ENCODE measurements at places on chromosomes 7 and 10.

DNA sequence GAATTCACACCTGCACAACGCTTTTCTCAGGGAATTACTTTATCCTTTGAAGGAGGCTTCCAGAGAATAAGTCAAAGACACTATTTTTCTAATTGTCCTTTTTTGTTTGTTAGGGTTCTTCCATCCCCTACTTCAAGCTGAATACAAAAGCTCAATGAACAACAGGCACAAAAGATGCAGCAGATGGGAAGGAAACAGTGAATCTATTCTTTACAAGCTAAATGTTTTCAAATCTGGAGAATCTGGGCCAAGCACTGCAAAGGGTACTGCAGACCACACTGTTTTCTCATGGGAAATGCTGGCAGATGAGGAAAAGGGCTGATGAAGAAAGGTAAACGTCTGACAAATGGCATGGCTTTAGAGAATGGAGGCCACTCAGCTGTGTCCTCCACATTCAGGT is 18.5 kb downstream of the LIPA start:
- no peak for DNase-seq

DNA sequence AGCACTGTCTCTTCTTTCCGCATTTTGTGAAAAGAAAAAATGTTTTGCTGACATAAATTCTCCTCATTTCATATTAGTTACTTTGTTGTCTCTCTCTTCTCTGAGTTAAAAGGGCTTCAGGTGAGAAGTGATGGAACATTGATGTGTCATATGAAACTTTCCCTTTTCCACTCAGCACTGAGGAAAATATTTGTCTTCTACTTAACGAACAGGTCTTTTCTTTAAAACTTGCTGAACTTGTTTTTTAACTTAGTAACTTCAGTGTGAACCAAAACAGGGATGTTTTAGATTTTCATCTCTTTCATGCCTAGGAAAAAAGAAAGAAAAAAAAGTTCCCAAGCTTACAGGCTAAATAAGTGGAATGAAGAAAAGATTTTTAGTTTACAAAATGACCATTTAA is 19.0 kb upstream of the TSPAN12 start:
- no peak for DNase-seq

- no peak for DNase-seq
Observed at GRCh38 chr10:71395621-71396020, 1.1 kb upstream of the CDH23 start.

DNA sequence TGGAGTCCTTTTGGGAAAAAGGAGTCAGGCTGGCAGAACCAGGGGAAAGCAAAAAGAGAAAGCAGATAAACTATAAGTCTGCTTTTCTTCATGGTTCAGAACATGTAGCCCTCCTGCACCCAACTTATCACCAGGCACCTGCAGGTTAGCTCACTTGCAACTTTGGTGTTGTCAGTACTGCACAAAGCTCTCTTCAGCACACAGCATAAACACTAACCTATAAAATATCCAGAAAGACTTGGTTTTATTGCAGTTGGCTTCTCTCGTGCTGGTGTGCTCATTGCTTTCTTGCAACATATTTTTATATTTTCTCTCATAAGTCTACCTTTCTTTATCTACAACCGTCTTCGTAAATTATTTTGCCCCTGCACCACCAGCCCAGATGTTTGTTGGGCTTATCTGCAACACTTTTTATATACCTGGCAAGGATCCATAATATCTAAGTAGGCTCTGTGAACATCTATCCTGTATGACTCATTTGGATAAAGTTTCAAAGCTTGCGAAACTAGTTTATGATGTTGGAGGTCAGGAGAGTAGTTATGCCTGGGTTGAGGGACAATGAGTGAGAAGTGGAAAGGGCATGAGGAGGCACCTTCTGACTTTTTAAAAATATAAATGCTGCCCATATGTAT is 164.6 kb downstream of the ANKRD30A start:
- DNase-seq, result no peak

GRCh38 chr7:94060752-94061151 is 56.6 kb upstream of the BET1 start:
- no peak for DNase-seq

DNA sequence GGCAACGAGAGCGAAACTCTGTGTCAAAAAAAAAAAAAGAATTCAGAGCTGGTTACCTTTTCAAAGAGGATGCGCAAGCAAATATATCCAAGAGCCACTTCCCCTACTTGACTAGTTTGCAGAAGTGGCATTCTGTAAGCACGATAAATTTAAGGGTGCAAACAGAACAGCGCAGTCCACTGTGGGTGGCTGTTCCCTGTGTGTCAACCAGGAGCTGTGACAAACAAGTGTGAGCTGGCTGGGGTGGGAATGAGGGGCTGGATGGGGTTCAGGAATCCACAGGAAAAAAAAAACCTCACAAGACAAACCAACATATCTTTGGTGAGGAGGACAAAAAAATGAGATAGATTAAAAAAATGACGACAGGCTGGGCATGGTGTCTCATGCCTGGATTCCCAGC is 15.9 kb downstream of the GUSB start:
- no peak for DNase-seq

GRCh38 chr10:44627591-44628354 is 242.9 kb upstream of the CXCL12 start:
- DNase-seq, result no peak

GRCh38 chr10:30114401-30114800 is 55.0 kb upstream of the JCAD start:
- no peak for DNase-seq

GRCh38 chr7:137674551-137675409 is 172.0 kb downstream of the DGKI start:
- DNase-seq, result no peak

- no peak for DNase-seq
Observed at GRCh38 chr7:158133515-158134271, 453.9 kb downstream of the PTPRN2 start.

DNA sequence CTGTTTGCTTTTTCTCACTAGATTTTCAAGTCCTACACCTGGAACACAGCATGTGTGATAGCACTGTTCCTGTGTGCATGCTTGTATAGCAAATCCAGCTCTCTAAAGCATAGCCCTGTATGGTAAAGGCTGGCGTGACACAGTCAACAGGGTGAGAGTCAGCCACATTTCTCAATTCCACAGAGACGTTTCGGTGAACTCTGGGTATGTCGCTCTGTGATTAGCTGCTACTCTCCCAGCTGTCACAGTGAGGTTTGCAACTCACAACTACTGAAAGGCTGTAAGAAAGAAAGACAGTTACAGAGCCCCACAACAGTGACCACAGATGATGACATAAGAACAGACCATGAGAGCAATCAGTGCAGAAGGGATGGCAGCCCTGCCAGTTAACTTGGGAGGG is 170.6 kb upstream of the IMMP2L start:
- DNase-seq, result no peak

DNA sequence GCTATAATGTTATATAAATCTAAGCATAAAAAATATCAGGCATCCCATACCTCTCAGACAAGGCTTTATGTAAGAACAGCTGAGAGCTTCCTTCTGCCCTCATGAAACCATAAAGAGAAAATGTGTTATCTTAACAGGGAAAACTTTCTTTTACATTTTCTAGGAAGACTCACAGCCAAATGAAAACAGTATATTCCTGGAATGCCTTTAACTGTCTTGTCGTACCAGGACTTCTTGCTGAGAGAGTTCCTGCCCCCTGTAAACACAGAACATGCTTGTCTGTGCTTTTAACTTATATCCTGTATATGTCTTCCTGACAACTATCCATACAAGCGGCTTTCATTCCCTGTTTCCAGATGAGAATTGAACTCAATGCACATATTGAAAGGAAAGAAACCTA is 64.8 kb upstream of the AHR start:
- DNase-seq, result no peak

- peak; percentile 17 for DNase-seq
Observed at GRCh38 chr7:81638198-81638597, 131.6 kb downstream of the HGF start.

GRCh38 chr7:149060156-149060555 is 30.4 kb downstream of the ZNF786 start:
- no peak for DNase-seq

DNA sequence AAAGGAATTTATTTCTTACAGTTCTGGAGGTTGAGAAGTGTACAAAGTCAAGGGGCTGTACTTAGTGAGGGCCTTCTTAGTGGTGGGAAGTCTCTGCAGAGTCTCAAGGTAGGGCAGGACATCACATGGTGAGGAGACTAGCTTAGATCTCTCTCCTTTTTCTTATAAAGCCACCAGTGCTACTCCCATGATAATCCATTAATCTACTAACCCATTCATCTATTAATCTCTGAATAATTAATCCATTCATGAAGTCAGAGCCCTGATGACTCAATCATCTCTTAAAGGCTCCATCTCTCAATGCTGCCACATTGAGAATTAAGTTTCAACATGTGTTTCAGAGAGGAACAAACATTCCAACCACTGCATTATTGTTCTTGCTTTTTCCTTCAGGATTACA is 64.4 kb upstream of the CSTF2T start:
- no peak for DNase-seq

DNA sequence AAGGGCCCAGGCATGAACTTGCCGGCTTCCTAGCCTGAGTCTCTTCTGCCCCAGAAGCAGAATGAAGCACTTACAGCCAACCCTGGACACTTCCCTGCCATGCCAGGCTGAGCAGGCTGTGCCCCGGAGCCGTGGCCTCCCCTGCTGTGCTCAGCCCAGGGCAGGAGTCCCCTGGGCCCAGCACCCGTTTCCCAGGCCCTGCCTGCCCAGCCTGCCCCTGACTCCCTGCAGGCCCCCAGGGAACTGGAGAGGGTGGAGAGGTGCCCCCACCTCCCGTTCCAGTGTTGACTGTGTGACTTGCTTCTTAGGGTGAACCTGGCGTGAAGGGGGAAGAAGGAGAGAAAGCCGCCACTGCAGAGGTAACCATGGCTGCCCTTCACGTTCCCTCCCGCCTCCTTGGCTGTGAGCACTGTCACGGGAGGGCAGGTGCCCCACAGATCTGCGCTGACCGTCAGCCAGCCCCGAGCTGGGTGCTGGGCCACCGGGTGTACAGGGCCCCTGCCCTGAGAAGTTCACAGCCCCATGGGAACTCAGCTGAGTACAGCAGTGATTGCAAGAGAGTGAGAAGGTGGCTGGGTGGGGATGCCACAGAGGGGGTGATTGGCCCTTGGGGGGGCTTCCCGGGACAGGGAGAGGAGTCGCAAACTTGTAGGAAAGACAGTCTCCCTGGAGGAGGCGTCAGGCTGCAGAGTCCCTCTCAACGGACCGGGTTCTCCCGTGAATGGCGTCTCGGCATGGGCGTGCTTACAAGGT is 75.9 kb downstream of the MYL10 start:
- DNase-seq, result no peak

- DNase-seq, result no peak
Observed at GRCh38 chr10:99888622-99889021, 106.2 kb downstream of the ABCC2 start.

DNA sequence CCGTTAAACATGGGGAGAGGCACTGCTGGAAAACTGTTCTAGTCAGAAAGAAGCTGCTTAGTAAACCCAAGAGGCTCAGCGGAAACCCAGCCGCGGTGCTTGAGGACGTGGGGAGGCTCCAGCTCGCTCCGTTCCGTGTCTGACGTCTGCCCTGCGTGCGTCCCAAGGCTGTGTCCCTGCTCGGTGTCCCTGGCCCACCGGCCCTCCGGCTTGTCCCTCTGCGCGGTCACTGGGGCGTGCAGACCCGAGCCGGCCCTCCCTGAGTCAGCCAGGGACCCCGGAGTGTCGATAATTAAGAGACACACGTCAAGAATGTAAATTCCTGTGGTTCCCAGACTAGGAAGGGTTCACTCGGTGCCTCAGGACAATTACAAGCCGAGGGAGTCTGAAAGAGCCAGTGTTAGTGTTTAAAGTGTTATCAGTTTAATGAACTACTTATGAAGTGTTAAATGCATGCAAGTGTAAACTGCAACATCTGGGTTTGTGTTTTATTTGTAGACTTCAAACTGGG is 98.9 kb downstream of the WDR11 start:
- no peak for DNase-seq

- no peak for DNase-seq
Observed at GRCh38 chr7:51970961-51971665, 654.5 kb upstream of the COBL start.

- DNase-seq, result no peak
Observed at GRCh38 chr7:100884736-100885439, 4.6 kb downstream of the UFSP1 start.

DNA sequence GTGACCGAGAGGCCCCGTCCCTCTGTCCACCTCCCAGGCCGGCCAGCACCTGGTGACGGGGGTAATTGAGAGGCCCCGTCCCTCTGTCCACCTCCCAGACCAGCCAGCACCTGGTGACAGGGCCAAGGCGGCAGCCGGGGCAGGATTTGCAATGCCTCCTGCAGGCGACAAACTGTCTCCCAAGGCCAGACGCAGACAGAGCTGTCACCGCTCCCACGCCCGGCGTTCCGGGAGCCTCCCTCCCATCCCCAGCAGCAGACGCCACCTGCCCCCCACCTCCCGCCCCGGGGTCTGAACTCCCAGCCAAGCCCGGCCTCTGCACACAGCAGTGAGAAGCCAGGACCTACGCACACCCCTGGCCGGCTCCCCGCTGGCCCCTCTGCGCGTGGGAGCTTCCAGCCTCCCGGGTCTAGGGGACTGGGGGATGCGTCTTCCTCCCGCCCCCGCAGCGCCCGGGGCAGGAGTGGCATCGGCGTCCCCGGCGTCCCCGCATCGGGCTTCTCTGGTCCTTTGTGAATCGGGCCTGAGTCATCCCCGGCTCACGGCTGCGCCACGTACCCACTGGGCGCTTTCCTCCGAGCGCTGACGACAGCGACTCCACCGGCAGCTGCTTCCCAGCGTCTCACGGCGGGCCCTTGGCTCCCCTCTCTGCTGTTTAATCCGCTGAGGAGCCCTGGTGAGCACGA is 95.1 kb upstream of the DIP2C start:
- no peak for DNase-seq

DNA sequence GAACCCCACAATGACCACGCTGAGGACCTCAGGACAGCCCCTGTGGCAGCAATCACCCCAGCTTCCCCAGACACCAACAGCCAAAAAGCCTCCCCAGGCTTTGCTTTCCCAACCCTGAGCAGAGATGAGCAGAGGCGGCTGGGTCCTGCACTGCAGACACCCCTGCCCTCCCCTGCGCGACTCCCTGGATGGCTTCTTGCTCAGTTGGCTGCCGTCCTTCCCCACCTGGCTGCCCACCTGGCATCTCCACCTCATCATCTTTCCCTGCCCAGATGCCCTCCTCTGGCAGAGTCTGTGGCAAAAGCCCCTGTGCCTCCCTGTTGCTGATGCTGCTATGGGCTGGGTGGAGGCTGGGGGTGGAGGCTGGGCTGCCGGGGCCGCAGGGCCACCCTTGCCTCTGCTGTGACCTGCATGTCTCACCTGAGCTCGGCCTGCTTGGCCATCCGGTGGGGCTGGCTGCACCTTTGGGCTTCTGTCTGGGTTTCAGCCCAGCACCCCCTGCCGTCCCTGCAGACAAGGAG is 567.7 kb downstream of the TCERG1L start:
- DNase-seq, result no peak

GRCh38 chr7:90764848-90765570 is 168.9 kb downstream of the CDK14 start:
- no peak for DNase-seq
